ENCODE measurements at places on chromosomes 13 and 19. TPM values are rescaled to one million over a fixed set of nuclear protein-coding genes. Genes with fewer than 3 reads are reported as not detected.
A peak's percentile ranks its signal among the peaks of the same experiment; 100 is the strongest.

- no peak for DNase-seq
Measured at GRCh38 chr13:24473686-24474085, 38.9 kb downstream of the PARP4 start.

CEACAM3 gene
- polyA plus RNA-seq: not detected

DNA sequence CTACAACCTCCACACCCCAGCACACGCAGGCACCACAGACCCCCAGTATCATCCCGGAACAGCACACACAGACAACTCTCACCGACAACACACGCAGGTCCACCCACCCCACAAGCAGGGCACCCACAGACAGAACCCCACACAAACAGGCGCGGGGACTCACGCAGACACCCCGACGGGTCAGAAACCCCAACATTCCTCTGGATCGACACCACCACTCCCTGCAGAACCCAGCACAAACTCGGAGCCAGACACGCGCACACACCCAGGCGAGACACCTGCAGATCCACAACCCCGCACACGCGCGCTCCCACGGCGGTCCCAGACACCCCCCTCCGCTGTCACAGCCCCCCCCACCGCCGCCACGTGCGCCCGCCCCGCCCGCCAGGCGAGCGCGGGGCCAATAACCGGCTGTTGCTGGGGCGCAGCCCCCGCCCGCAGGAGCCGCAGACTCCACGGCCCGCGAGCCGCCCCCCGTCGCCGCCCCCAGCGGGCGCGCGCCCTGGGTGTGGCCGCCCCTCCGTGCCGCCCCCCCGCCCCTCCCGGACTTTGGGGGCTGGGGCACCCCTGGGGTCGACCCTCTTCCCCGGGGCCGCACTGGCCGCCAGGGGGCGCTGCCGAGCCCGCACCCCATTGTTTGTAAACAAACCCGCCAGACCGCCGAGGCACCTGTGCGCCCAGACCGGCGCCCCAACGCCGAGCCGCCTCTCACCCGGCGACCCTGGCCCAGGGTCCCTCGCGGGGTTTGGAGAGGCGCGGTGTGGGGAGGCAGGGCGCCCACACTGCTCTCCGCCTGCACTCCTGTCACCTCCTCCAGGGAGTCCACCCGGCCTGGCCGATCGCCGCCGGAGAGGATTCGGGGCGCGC, 712 bp downstream of the BBC3 start:
- DNase-seq: peak; percentile 86

- no peak for DNase-seq
Measured at GRCh38 chr13:24906268-24906667, 142.3 kb downstream of the RNF17 start.

GRCh38 chr13:20848944-20849343, 53.6 kb downstream of the XPO4 start:
- no peak for DNase-seq

GRCh38 chr13:65609350-65609749, 1620.8 kb downstream of the PCDH9 start:
- DNase-seq: no peak

- DNase-seq: no peak
Measured at GRCh38 chr13:79806821-79807220, 325.9 kb downstream of the NDFIP2 start.

DNA sequence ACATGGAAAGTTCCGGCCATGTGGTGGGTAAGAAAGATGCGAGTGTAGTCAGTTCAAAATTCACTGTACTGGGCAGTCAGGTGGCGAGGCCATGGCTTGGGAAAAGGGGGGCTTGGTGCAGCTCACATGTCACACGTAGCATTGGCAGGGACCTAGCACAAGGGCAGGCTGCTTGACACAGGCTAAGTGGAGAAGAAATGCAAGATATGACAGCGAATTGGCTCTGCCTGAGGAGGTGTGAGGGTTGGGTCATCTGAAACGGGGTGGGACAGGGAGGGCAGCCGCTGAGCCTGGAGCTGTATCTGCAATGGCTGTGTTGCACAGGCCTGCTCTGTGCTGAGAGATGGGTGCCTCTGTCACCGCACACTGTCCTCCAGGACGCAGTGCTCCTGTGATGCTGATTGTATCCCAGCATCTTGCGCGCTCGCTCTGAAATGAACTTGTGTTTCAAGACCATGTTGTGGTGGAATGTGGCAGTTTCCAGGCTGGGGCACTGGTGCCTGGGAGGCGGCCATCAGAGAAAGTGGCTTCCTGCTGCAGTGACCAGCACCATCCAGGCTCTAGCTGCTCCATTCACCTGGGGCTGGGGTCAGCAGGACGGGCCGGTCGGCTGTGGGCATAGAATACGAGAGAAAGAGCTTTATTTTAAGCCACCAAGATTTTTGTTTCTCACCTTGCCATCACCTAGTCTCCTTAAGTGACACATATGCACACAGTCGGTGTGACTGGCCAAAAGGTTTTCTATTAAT, 70.3 kb downstream of the TEX29 start:
- no peak for DNase-seq

GRCh38 chr13:33080972-33081590, 64.9 kb downstream of the KL start:
- DNase-seq: no peak

DNA sequence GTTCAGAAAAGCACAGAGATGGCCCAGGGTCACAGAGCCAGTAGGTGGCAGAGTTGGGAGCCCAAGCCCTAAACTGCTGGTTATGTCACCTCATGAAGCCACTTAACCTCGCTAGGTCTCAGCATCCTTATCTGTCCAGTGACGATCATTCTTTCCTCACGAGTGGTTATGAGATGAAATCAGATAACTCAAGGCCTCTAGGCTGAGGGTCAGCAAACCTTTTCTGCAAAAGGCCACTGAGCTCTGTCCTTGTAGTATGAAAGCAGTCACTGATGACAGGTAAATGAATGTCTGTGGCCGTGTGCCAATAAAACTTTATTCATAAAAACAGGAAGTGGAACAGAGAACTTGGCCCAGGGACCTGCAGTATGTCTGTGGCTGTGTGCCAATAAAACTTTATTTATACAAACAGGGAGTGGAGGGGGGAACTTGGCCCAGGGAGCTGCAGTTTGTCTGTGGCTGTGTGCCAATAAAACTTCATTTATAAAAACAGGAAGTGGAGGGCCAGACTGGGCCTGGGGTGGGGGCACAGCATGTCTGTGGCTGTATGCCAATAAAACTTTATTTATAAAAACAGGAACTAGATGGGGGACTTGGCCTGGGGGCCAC, 71.2 kb downstream of the GNG7 start:
- no peak for DNase-seq

RFX2 gene
- 10.0 TPM for polyA plus RNA-seq

DNA sequence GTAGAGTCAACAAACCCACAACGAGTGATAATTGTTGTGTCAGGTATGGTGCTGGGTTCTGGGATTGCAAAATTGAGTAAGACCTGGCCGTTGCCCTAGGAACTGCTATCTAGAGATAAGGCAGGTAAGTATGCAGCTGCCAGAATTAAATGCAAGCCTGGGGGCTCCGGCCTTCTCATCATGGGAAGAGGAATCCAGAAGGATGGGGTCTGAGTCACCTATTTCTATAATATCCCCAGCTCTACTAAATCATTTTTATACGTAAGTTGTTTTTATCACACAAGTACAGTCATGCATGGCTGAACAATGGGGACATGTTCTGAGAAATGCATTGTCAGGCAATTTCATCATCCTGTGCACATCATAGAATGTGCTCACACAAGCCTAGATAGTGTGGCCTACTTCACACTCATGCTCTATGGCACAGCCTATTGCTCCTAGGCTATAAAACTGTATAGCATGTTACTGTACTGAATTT, 203.0 kb downstream of the KLF5 start:
- no peak for DNase-seq

DNA sequence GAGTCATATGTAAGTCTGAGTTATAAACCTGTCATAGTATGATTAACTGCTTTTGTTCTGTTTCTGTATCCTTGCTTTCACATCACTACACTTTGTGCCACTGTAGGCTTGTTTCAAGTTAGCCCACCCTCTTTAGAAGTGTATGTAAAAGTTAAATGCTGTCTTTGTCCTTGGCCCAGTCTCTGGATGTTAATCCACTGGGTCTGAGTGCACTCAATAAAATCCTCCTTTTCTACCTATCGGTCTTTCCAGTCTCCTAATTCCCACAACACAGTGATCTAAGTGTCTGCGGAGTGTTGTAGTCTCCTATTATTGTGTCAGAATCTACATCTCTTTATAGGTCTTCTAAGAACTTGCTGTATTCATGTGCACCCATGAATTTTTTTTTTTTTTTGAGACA, 14.1 kb downstream of the ZNF429 start:
- DNase-seq: no peak

GRCh38 chr13:31826521-31826920, 87.2 kb downstream of the RXFP2 start:
- DNase-seq: no peak

B3GNT8 gene
- not detected for polyA plus RNA-seq

DNA sequence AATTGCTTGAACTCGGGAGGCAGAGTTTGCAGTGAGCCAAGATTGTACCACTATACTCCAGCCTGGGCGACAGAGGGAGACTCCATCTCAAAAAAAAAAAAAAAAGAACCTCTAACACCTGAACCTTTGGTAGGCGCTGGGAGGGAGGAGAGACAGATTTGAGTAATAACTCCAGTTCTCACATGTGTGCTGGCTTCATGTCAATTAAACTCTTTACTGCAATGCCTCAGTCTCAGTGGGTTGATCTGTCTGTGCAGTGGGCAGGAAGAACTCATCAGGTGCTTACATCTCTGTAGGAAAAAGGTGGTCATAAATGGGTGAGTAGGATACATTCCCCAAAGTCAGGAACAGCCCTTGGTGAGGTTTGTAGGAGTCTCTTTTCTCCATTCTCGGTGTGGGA, 85.1 kb upstream of the ABCC4 start:
- DNase-seq: no peak

SYNE4 gene
- 0.58 TPM for polyA plus RNA-seq

- no peak for DNase-seq
Measured at GRCh38 chr13:73902296-73902695, 231.9 kb downstream of the KLF12 start.

DNA sequence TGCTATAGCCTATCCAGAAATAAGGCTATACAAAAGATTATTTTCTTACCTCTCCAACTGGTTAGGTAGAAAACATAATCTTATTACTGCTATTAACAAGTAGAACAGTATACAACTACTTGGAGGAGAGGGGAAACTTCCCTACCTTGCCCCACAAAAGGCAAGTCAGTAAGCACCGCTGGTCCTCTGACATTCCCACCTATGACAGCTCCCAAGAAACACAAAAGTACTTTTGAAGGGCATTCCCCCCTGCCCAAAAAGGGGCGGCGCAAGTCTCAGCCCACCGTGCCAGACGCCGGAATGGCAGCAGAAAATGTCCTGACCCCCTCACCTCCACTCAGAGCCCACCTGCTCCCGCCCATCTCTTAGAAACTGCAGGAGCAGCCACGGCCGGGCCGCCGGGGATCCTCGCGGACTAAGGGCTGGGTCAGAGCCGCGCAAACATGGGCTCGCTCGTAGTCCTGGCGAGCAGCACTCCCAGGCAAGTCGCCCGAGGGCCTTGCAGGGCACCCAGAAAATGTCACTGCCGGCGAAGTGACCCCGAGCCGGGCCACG, 437 bp downstream of the SUCLA2 start:
- DNase-seq: no peak

- DNase-seq: no peak
Measured at GRCh38 chr13:105112561-105112960, 1422.9 kb downstream of the EFNB2 start.

ZNF667 gene
- 5.0 TPM for polyA plus RNA-seq

Data from SK-N-SH (cell line).